ENCODE measurements at places on chromosomes 12 and 14. TPM values are rescaled to one million over a fixed set of nuclear protein-coding genes. Genes with fewer than 3 reads are reported as not detected.

CLEC12A gene
- total RNA-seq, result 4.0 TPM

SLC2A3 gene
- 219 TPM for total RNA-seq

RNASE1 gene
- 4.5 TPM for total RNA-seq

POMT2 gene
- total RNA-seq, result 10.6 TPM

RACGAP1 gene
- total RNA-seq, result 135 TPM

PRB2 gene
- not detected for total RNA-seq

MYO1H gene
- total RNA-seq, result not detected

BEGAIN gene
- 2.3 TPM for total RNA-seq

All from activated naive CD8-positive, alpha-beta T cell treated with anti-CD3 and anti-CD28 coated beads, Interleukin-2, amount 10 ng/mL, durations not matched to agents 7 days and 5 days (primary cell).